ENCODE measurements at places on chromosomes 4 and X.

GRCh38 chrX:107014936-107015335, 14.9 kb upstream of the MORC4 start:
- no peak for DNase-seq

DNA sequence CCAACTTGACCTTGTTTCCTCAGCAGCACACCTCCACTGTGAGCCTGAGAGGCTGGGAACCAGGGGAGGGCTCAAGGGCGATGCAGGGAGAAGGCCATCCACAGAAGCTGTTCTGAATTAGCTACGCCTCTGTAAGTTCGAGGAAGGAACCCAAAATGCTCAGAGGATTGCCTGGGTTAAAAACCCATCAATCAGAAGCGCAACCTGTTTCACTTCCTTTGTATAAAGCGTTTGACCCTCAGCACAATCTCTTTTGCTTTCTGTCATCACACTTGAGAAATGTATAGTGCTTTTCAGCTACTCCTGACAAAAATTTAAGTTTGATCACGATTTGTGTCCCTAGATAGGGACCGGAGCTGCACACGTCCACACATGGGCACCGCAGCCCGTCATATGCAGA, 48.0 kb upstream of the MAP3K15 start:
- no peak for DNase-seq

- DNase-seq, result no peak
These were observed 98.0 kb downstream of the RELL1 start for GRCh38 chr4:37588150-37588549.

- no peak for DNase-seq
These were observed 16.7 kb downstream of the DGKQ start for GRCh38 chr4:956531-957230.

GRCh38 chrX:139246295-139246694, 284.2 kb upstream of the F9 start:
- no peak for DNase-seq

GRCh38 chr4:133982533-133983224, 218.9 kb downstream of the PABPC4L start:
- no peak for DNase-seq

DNA sequence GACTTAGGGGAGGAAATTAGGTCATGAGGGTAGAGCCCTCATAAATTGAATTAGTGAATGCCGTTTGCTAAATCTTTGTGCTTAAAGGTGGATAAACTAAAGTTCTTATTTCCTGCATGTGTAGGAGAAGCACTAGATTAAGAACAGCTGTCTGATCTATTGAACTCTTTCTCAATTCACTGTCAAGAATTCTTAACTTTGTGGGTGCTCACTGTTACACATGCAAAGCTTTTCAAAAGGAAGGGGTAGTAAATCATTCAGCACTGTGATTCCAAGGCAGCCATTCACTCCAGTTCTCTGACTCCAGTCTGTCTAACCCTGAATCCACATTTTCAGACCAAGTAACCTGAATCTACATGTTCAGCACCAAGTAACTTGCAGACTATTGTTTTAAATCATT, 1520.1 kb downstream of the PCDH18 start:
- DNase-seq, result no peak

GRCh38 chrX:68934922-68935321, 106.1 kb downstream of the EFNB1 start:
- no peak for DNase-seq

DNA sequence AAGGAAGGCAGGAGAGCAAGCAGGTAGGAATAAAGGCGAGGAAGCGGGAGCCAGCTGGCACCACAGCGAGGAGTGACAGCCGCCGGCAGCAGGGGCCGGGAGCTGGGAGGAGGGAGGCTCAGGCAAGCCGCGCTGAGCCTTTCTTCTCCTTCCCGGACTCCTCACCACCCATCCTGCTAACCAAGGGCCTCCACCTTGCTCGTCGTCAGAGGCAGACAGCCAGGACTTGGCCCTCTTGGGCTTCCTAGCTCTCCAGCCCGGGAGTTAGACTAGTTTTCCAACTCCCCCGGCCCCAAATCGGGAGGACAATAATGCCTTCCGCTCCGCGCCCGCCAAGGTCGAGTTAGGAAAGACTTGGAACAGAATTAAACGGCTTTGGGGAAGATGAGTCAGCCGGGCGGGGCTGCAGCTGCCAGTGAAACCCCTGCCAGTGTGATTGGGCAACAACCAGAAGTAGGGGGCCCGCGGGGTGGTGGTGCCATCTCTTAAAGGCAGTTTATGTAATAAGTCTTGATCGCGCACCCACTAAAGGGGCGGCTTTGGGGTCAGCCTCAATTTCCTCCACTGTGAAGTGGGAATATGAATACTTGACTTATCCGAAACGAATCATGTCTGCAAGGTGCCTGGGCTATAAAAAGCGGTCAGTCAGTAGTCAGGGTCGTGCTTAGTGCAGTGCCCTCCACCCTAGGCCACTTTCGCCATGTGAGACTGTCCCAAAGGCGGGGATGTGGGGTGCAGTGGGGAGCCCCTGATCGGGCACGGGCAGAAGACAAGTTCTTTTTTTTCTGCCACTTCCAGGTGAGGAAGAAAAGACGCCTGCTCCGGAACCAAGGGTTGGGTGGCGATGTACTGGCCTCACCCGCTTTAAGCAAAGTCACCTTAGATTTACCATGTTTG, 6.7 kb upstream of the HSD17B10 start:
- DNase-seq, result peak; percentile 57

- DNase-seq, result peak; percentile 54
These were observed 34.6 kb upstream of the WDR1 start for GRCh38 chr4:10151182-10151581.

DNA sequence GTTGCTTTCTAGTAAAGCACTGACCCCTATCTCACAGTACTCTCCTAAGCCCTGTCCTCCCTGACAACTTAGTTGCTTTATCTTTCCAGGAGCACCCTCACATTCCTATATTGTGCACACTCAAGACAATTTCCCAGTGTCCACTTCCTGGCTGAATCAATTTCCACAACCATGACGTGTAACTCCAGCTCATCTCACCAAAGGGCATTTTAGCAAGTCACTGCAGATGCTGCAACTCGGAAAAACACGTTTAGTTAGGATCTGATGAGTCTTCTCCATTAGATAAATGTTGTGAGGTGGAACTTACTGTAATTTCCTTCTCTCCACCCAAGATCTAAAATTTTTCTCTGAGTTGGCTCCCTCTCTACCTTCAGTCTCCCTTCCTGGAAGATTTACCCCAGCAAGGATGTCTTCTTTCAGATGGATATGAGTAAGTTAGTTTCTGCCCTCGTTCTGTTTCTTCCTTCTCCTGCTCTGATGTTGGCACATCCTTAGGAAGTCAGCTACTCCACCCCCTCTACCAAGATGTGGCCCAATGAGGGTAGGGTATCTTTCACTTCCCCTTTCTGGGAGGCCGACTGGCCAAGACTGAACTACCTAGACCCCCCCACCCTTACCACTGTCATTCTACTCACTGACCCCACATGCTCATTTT, 28.8 kb upstream of the IL13RA1 start:
- no peak for DNase-seq

DNA sequence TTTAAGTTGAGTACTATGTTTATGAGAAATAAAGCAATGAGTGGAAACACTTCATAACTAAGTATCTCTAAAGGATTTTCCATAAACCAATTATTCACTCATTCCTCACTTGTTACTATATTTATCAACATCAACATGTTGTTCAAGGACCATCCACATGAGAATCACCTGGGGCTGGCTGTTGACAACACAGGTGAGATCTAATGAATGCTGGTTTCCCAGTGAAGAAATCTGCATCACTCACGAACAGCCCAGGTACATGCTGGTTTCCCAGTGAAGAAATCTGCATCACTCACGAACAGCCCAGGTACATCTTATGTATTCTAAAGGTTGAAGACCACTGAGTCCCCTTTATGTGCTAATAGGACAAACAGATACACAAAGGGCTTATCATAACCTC, 32.5 kb downstream of the TSPAN5 start:
- no peak for DNase-seq

GRCh38 chrX:153821066-153821465, 9.3 kb downstream of the PDZD4 start:
- DNase-seq, result no peak

DNA sequence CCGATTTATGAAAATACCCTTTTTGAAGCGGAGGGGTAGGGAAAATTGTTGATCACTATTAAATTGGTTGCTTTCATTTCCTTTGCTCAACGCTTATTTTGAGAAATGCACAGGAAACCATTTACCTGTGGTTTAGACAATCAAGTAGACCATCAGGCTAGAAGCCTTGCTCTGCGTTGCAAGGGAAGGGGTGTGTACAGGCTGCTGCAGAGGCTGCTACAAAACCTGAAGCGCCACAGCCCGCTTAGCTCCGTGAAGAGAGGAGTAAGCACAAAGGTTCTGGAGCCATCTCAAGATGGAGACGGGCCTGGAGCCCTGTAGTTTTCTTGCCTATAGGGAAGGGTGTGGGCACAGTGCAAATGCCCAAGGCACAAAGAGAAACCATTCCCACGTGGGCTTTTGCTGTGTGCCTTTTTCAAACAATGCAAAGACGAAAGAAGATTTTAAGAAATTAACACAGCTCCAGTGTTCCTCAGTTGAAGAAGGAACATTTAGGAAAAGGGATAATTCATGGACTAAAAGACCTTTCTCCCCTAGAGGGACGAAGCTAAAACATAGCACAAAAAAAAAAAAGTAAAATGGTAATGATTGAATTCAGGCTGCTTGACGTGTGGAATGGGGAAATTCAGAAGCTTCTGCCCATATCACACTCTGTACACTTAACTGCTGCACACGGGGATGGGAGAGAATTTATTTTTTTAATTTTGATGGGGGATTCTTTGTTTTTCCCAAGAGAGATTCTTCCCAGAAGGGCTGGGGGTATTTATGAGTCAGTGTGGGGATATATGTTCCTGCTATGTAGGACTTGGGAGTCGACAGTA, 3.5 kb downstream of the TMSB4X start:
- peak; percentile 10 for DNase-seq

DNA sequence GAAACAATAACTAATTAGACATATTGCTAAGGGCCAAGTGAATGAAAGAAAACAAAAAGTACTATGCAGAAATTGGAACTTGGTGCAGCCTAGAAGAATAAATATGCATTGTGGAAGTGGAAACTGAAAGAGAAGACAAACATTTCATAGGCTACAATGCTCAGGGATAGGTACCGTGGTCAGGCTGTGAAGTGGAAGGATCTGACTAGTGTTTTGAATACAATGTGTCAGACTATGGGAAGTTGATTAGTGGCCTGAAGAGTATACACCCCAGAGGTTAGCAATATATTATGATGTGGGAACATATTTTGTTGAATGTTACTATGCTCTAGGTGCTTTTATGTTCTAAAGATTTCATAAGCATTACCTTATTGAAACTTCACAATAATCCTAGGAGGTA, 36.8 kb downstream of the GPRIN3 start:
- no peak for DNase-seq

Measured in NCI-H524 (cell line).